ENCODE measurements at places on chromosomes 2 and 18.

DNA sequence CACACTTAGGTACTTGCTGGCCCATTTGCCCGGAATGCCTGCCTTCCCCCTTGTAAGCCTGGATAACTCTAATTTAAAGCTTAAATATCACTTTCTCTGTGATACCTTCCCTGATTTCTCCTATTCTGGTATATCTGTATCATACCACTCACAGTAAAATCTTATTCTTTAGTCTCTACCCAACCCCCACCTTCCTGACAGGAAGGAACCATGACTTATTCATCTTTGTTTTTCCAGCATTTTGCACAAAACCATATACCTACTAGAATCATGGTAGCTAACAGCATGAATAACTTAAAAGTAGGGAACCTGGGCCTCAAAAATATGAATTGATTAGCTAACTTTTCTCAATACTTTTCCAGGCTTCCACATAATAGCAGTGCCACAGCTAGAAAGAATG, 111.5 kb downstream of the GFPT1 start:
- no peak for DNase-seq

DNA sequence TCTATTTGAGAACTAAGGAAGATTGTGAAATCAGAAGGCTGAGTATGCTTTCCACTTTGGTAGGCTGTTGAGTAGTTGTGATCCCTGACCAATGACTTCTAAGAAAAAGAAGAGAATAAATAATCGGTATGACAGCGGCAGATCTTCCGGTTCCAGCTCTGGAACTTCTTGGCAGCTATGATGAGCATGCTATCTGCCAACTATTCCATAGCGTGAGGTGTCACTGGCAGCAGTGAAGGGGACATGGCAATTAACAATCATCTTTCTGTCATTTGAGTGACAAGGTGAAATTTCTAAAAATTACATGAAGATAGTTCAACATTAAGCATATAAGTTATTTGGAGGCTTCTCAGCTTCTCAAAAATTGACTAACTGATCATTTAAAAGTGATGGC, 140.1 kb upstream of the NETO1 start:
- DNase-seq: no peak

- no peak for DNase-seq
Observed at GRCh38 chr18:60347526-60348045, 25.0 kb downstream of the MC4R start.

DNA sequence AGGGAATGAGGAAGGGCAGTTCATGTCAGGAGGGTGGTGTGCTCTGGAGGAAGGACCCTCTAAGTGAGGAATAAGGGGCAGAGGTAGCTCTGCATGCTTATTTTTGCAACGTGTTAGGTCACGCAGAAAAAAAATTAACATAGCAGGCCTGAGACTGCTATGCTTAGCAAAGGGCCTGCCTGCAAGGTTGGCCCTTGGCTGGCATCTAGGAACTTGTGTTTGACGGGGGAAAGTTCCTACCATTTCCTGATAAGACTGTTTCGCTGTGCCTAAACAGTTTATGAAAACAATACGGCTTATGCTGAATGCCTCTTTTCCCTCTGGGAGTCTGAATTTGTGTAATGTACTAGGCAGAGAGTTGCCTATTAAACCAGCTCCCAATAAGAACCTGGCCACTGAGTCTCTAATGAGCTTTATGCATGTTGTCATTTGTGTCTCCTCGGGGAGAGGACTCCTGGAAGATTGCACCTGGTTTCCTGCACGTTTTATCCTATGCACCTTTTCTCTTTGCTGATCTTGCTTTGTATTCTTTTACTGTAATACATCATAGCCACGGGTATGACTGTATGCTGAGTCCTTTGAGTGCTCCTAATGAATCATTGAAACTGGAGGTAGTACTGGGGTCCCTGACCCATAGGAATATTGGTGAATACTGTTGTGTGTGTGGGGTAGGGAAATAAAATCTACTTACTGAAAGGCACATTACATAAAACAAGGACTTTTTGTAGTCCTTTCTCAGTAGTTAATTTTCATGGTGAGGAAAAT, 169.0 kb downstream of the PRPF40A start:
- DNase-seq: no peak

GRCh38 chr2:90221300-90221651, 1529.8 kb downstream of the RPIA start:
- no peak for DNase-seq

DNA sequence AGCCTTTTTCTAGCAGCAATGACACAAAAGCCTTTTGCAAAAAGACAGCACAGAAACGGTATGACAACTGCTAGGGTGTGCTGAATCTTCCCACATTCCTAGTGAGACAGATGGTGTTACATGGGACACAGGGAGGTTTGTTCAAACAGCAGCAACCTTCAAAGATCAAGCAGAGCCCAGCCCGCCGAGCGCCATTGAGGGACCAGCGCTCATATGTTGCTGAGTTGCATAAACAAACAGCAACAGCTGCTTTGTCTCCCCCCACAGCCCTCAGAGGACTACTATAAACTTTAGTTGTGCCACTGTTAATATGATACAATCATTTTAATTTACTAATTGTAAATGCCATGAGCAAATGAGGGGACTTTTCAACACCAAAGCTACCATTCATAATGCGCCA, 117.7 kb downstream of the ZEB2 start:
- DNase-seq: no peak

DNA sequence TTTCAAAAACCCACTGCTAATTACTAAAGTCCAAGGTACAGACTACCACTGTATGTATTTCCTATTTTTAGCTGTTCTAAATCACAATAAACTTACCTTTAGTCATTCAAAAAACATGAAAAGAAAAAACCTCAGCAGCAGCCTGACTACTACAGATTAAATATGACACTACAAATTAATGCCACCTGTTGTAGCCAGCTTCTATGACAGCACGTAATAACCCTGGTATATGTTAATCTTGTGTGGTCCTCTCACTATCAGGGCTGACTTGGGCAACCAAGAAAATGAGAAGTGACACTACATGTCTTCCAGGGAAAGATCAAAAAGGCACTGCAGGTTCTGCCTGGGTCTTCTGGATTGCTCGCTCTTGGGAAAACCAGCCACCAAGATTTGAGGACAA, 90.6 kb upstream of the FAM124B start:
- no peak for DNase-seq

DNA sequence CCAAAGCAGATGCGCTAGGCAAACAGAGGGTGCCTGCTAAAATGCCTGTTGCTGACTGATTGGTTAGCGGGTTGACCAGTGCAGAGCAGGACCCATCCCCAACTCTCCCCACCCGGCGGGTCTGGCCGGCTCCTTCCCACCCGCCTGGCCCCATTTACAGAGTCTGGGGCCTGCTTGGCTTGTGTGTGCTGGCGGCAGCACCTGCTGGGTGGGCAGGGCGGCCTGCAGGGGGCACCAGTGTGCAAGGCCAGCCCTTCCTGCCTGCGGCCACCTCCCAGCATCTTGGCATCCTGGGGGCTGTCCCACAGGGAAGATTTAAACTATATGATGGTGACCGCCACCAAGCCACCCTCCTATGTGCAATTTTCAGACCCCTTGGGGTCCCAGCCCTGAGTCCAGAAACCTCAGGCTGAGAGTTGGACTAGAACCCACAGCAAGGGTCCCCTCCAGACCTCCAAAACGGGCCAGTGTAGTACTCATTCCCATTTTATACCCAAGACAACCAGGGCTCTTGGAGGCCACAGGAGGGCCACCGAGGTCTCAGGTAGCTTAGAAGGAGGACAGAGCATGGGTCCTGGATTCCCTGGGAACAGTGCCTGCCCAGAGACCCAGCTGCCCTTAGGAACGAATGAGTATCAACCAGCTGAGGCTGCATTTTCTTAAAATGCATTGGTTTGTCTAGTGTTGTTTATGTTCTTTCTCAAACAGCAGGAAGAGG, 173.6 kb downstream of the SMAD7 start:
- peak; percentile 56 for DNase-seq

- peak; percentile 96 for DNase-seq
Observed at GRCh38 chr2:174846941-174847938, 83.0 kb upstream of the CHRNA1 start.

DNA sequence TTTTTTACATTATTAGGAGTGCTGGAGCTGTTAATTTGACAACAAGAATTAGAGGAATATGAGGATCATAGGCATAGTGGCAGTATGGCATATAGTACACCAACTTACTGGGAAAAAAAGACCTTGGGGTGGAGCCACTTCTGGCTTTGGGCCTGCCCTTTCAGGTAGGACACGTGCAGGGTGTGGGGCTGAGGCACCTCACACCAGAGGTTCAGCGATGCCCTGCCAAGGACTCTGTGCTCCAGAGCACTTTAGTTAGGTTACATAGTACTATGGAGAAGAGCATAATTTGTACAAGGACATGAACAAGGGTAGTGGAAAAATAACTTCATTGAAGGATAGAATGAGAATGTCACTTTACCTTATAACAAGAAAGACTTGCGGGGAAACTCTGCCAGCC, 77.1 kb upstream of the CD302 start:
- no peak for DNase-seq
